ENCODE measurements at places on chromosomes 7 and 10. TPM values are rescaled to one million over a fixed set of nuclear protein-coding genes. Genes with fewer than 3 reads are reported as not detected.

AKR1E2 gene
- total RNA-seq = 11.7 TPM

LIPF gene
- total RNA-seq = not detected

TMEM213 gene
- total RNA-seq = not detected

NEUROD6 gene
- not detected for total RNA-seq

DNA sequence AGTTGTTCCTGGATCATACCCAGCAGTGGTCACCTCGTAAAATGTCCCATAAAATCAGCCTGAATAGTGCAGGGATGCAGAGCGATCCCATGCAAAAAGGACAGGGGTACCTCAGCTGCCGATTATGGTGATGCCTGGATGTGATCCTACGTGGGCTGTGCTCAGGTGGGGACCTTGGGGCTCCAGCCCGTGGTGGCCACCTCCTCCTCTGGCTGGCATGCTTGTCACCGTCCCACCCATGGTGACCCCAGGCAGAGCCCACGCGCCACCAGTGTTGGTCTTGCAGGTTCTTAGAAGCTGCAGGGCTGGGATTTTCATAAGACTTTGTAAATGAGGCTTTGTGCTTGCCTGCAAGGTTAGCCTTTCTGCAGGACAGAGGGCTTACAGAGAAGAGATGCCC lies 97.2 kb downstream of the GLRX3 start:
- no peak for DNase-seq

GRCh38 chr7:114468844-114469243 lies 54.2 kb downstream of the FOXP2 start:
- DNase-seq = peak; percentile 30

RAMP3 gene
- under 0.01 TPM for total RNA-seq

DNA sequence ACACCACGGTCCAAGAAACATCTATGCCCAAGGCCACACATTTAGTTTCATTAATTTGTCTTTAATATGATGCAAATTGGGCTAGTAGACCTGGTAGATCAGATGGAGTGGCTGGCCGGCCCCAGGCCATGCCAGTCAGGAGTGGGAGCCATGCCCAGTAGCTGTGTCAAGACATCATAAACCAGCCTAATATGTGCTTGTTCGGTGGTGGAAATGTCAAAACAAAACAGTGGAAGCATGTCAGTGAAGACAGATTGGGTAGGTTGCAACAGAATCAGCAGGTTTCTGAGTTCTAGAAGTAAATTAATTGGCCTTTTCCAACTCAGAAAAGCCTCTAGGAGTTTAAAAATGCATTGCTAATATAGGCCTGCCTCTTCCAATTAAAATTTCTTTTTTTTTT lies 124.7 kb downstream of the NRP1 start:
- DNase-seq = no peak

- DNase-seq = no peak
These were observed 63.7 kb downstream of the PROSER2 start for GRCh38 chr10:11886851-11887250.

DNA sequence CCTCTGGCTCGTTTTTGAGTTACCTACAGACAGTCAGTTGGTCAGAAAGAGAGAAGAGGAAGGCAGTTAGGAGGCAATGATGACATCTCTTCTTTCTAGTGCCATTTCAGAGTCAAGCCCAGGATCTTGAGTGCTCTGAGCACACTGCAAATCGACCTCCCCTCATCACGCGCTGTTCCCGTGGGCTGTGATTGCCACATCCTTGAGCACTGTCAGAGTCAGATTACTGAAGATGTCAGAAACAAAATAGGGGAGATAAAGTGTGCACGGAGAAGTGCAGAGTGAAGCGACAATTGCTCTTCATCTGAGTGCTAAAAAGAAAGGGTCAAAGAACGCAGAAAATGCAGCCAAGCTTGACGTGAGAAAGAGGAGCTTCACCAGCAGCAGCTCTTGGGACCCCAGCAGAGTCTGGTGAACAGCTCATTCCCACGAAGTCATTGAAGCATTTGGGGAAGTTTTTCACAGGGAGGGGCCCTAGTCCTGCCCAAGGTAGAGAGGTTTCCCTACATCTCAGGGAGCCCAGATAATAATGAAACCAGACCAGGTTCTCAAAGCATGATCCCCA lies 661.7 kb upstream of the AUTS2 start:
- no peak for DNase-seq

GRCh38 chr10:85614981-85615380 lies 751.6 kb downstream of the GRID1 start:
- DNase-seq = no peak

DNA sequence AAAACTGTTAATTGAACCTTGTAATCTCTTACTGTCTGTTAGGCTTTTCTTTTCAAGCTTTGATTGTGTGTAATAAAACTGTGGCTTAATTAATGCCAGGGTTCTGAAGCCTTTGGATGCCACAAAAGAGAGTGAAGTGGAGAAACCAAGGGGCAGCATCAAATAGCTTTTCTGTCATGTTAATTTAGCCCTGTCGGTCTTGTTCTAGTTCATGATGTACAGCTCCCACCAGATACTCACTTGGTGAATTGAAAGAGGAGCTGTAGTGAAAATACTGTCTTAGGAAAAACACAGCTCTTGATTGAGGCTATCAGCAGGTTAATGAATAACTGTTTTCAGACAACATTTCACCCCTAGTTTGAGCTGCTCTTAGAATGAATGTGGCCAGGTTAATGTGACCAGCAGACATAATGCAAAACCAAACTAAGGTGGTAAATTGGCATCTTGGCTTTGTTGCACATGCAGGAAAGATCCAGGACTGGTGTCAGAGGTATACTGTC lies 94.2 kb downstream of the POLL start:
- no peak for DNase-seq

CD36 gene
- total RNA-seq = 41.0 TPM

IFIT1B gene
- not detected for total RNA-seq

DNA sequence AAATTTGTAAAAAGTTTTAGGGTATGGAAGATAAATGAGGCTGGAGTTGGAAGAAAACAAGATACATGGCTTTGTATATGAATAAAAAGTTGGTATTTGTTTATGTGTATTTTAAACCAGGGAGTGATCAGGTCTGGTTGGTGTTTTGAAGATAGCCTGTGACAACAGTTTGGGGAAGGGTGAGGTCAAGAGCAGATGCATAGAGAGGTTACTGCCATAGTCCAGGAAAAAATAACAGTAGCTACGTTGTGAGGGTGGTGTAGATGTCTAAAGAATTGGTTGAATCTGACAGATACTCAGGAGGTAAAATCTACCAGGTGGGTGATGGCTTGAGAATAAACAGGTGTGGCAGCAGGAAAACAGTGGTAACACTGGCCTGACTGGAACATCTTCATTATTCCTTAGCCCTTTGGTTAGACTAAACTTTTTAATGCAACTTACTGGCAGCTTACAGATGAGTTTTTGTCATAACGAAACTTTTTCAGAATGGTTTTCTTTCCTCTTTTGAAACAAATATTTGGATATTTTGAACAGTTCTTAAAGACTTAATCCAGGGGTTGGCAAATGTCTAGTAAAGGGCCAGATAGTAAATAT lies 25.5 kb downstream of the ZNRF2 start:
- no peak for DNase-seq

DNA sequence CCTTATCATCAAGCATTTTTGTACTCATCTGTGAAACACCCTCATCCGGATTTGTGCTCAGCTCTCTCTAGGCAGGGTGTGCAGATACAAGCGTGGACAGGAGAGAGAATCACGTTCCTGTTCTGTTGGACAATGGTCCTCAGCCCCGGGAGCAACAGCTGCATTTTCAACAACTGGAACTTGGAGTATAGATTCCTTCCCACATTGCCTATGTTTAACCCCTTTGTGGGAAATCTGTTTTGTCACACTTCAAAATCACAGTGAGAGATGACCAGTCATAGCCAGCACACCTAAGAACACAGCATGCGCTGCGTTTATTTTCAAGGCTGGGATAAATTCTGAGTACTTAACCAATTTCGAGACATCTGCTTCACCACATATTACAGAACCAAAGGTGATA lies 32.5 kb downstream of the MAP3K8 start:
- no peak for DNase-seq

GRCh38 chr7:2972835-2973161 lies 70.9 kb downstream of the CARD11 start:
- no peak for DNase-seq

GRCh38 chr10:104413528-104413927 lies 59.9 kb downstream of the CFAP58 start:
- no peak for DNase-seq

ZNF425 gene
- total RNA-seq = 4.6 TPM

- DNase-seq = no peak
These were observed 30.6 kb downstream of the RBM17 start for GRCh38 chr10:6119423-6119822.

GRCh38 chr7:47744883-47745282 lies 163.0 kb upstream of the TNS3 start:
- no peak for DNase-seq

GRCh38 chr7:121540138-121540537 lies 144.0 kb upstream of the FAM3C start:
- no peak for DNase-seq

MYH16 gene
- not detected for total RNA-seq

GRM3 gene
- total RNA-seq = not detected

GRCh38 chr10:58998924-58999713 lies 177.3 kb upstream of the PHYHIPL start:
- peak; percentile 53 for DNase-seq

DNA sequence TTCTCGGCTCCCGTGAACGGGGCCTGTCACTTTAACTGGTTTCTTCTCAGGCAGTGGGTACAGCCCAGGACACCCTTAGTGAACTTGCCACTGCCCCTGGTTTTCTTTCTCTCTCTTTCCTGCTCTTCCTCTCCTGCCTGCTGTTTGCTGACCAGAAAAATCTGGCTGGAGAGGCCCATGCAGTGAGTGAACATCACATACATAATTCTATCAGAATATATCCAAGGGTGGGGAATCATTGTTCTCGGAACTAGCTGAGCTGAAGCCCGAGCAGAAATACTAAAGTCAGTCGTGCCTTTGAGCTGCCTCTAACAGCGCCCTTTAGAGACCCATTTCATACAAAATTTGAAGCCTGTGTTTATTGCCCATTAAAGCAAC lies 501.5 kb upstream of the GALNT17 start:
- no peak for DNase-seq

GRCh38 chr7:2157473-2158279 lies 75.1 kb downstream of the MAD1L1 start:
- peak; percentile 98 for DNase-seq

DNA sequence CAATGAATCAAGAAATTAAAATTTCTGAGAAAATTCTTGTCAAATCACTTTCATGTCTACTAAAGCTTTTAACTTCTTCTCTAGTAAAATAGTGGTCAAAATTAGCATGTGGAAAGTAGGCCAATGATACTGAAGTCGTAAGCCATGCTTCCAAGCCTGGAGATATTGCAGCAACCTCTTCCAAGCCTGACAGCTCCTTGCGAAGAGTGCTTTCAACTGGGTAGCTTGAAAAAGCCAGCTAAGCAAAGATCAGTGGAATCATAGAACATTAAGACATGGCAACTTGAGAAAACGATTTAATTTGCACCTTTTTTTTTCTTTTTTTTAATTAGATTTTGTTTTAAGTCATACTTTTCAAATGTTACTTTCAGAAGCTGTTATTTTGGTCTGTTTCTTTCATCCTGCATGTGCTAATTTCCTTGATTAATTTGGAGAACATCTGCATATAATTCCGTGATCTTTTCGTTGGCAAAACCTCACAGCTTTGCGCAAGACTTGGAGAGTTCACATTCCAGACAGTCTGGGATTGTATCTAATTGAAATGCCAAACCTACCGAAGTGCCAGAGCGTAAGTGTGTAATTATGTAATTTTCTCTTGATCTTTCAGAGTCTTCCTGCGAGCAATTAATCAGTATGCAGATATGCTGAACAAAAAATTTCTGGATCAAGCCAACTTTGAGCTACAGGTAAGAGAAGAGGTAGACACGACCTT lies 142.2 kb upstream of the INSYN2A start:
- peak; percentile 65 for DNase-seq

GRCh38 chr7:26451997-26452396 lies 160.3 kb downstream of the SNX10 start:
- DNase-seq = no peak

All from fibroblast of lung (primary cell).